ENCODE measurements at places on chromosomes 7 and 10.

- no peak for DNase-seq
Observed at GRCh38 chr7:108448584-108449505, 7.4 kb downstream of the NRCAM start.

DNA sequence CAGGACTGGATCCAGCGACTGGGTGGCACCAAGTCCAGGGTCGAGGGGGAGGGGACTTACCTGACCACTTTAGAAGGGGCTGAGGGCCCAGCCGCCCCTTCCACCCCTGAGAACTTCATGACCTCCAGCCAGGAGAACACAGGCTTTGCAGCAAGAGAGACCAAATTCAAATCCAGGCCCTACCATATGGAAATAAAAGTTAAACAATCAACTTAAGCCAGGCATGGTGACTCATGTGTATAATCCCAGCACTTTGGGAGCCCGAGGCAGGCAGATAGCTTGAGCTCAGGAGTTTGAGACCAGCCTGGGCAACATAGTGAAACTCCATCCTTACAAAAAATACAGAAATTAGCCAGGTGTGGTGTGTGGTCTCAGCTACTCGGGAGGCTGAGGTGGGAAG, 61.9 kb downstream of the COL13A1 start:
- no peak for DNase-seq

GRCh38 chr10:21726601-21727225, 192.7 kb downstream of the MLLT10 start:
- no peak for DNase-seq

DNA sequence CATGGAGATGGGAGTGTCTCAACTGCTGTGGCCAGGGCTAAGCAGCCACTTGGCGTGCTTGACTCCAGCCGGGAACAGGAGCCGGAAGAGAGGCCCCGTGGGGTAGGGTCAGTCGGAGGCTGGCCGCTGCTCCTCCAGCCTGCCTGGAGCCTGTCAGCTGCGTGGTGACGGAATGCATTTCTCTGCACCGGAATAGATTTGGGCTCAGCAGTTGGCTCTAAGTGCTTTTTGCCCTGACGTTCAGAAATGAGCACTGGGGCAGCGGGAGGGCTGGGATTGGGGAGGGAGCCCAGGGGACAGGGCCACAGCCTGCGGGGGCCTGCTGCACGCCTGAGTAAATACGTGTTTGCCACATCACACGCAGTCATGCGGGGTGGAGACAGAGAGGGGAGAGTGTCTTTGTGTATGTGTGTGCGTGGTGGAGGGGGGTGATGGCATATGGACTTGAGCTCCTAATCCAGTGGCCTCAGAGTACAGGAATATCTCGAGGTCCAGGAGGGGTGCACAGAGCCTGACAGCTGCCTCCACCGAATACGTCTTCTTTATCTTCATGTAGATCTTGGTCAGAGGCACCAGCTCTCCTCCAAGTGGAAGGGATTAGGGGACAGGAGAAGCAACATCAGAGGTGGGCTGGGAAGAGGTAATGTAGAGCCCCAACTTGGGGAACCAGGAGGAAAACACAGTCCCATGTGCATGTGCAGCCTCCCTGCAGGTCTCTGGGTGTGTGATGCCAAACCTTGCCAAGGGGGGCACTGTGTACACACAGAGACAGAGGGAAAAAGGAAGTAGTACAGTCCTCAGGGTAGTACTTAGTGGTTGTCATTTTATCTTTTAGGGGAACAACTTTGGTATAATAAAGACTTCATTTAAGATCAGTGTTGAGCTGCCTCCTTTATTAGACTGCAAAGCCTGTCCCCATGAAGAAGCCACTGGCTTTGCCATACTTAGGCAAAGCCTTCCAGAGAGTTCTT, 151.4 kb downstream of the CDH23 start:
- DNase-seq: no peak

DNA sequence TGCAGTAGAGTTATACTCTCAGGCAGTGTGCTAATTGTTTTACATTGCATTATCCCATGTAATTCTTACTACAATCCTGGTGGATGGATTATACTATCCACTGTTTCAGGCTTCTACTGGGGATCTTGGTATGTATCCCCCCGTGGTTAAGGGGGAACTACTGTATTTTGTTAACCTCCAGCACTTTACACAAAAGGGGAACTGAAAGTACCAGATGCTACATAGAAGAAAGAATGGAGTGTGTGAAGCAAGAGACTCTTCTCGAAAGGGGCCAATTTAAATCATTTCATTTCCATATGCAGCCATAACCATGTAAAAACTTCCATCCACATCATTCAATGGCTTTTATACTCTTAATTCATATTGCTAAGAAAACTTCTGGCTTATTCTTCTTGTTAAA, 69.4 kb downstream of the C1GALT1 start:
- no peak for DNase-seq

DNA sequence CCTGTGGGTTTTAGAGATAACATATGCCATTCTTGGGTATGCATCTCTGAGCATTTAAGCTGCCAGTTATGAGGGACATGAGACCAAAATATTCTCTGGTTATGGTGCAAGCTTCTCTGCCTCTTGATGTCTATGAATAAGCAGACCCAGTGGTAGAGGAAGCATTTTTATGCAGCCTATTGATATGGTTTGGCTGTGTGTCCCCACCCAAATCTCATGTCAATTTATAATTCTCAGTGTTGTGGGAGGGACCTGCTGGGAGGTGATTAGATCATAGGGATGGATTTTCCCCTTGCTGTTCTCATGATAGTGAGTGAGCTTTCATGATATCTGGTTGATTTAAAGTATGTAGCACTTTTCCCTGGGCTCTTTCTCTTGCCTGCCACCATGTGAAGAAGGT, 187.2 kb downstream of the ARHGAP12 start:
- DNase-seq: no peak

GRCh38 chr10:16816171-16816570, 1.1 kb downstream of the RSU1 start:
- DNase-seq: no peak

GRCh38 chr7:65722361-65722792, 150.5 kb upstream of the VKORC1L1 start:
- peak; percentile 73 for DNase-seq

GRCh38 chr10:125141150-125141859, 19.1 kb downstream of the CTBP2 start:
- DNase-seq: no peak

DNA sequence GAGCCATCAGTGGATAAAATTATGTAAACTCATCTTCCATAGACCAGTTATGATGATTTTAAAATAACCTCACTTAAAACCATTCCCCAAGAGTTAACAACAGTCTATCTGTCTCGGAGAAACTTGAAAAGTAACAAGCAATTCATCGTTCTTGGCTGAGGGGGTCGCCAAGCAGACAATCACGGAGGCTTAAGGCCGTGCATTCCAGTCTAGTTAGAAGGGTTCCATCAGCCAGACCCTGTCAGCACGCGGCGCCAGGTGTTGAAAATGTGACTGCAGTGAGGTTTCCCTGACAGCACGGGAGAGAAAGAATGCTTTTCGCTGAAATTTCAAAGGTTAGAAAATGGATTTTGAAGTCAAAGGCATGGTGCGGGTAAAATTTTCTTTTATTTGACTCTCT, 1025.0 kb upstream of the CELF2 start:
- DNase-seq: no peak

DNA sequence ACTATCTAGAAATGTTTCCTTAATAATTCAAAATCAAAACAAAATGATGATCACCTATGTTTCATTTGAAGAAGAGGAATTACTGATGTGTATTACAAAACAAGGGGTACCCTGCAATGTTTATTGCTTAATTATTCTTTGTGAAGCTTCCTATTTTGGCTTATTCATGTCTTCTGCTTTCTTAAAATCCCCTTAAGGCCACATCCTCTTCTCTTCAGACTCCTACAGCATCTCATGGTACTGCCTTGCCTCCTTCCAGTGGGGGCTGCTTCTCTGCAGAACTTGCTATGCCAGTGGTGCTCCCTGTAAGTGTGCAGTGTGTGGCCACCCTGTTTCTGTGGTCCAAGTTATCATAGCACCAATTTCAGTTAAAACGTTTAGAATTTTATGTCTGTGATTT, 35.0 kb downstream of the CCDC146 start:
- no peak for DNase-seq

DNA sequence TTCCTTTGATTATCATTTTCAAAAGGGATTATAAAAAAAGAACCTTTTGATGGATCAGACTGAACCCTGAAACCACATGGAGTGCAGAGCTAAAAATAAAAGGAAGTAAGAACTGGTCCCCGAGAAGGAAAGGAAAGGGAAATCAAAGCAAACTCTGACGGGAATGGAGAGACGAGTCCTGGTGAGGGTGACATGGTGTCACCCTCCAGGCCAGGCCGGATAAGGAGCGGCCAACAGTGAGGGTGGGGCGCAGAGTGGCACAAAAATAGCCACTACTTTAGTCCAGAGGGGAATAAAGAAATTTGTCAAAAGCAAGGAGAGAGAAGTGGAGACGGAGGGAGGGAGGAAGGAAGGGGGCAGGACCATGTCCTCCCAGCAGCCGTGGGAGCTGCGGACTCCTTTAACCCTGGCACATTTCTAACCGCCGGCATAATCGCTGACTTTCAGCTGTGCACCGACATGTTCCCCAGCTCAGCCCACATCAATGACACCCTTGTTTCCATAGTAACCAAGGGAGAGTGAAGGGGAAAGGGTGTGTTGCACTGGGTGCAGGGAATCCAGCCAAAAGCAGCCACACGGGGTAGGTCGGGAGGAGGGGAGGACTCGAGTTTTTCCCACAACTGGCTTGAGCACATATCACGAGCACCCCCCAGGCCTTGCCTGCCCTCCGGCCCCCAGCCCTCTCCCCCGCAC, 29.7 kb downstream of the TRIM8 start:
- peak; percentile 69 for DNase-seq

DNA sequence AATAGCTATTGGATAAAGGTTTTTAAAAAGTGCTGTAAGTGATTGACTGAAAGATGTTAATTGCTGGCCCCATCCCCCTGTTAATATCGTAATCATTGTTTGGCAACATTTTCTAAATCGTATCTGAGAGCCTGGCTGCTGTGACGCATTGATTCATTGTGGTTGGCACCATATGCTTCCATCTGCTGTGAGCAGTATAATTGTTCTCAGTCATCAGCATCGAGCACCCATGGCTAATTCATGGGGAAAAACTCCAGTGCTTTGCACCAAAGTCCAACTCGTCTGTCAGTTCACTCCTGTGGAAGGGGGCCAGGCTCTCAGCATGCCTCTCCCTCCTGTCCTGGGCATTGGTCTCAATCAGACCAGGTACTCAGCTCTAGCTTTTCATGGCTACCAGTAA, 205.2 kb downstream of the STK31 start:
- DNase-seq: no peak

DNA sequence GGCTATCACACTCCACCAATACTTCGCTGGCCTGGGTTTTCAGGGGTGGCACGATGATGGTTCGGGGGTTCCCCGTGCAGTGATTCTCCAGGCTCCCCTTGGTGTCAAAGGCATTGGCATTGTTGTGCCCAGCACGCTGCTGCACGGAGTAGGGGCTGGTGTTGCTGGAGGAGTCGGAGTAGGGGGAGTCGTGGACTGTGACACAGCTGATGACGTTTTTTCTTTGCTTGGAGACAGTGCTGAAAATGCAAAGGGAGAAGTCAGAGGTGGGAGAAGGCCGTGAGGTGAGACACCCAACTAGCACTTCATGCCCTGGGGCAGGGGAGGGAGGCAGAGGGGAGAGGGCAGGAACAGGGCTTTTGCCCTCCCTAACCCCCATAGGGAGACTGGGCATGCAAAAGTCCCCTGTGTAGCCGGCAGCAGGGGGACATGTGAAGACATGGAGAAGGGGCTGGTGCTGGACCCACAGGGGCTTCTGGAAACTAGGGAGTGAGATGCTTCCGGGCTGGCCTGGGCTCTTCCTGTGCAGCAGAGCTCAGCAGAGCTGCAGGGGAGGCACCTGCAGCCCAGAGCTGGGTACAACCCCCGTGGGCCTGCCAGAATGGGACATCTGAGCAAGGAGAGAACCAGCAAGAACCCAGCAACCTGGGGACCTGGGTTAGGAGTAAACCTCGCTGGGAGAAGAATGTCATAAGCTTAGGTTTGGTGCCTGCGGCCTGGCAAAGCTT, 60.5 kb downstream of the CLEC2L start:
- no peak for DNase-seq

GRCh38 chr7:45610660-45611299, 36.6 kb downstream of the ADCY1 start:
- DNase-seq: peak; percentile 8

- no peak for DNase-seq
Observed at GRCh38 chr10:62617652-62618051, 186.9 kb upstream of the ADO start.

- no peak for DNase-seq
Observed at GRCh38 chr7:43201912-43202311, 89.5 kb downstream of the HECW1 start.

DNA sequence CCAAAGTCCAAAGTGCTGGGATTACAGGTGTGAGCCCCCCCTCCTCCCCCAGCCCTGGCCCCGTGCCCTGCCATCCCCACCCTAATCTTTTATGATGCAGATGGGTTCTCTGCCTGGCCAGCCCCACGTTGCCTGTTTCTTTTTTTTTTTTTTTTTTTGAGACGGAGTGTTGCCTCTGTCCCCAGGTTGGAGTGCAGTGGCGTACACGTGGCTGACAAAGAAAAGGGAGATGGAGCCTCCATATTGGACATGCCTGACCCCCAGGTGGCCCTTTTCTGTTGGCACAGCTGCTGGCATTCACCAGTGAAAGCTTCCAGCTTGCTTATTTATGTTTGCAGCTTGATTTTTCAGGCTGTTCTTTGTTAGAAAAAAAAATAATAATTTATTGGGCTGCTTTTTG, 235.3 kb downstream of the CCDC3 start:
- no peak for DNase-seq

- no peak for DNase-seq
Observed at GRCh38 chr10:120406376-120406775, 50.7 kb upstream of the PLPP4 start.

GRCh38 chr7:149422162-149422913, 38.5 kb downstream of the ZNF777 start:
- peak; percentile 78 for DNase-seq

DNA sequence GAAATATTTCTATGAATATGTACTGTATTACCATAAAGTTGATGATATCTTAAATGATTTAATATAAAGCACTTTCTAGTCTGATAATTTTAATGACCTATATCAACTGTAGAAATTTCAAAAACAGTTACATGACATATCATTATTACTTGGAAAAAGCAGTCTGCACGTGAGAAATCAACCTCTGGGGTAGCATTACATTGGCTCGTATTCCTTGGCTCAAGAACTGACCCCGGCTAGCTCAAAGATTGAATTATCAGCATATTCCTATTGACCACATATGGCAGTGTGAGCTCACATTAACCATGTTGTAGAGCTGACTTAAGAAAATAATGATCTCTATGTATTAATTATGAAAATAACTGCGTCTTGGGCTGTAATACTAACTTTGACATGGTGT, 139.3 kb downstream of the PTN start:
- no peak for DNase-seq

Data from stimulated activated CD4-positive, alpha-beta T cell treated with anti-CD3 and anti-CD28 coated beads, Interleukin-2, amount 100 ng/mL, for 24 hours (primary cell).